CD4-positive, CD25-positive, alpha-beta regulatory T cell (primary cell): ENCODE measurements at places on chromosomes 5 and 9. TPM values are rescaled to one million over a fixed set of nuclear protein-coding genes. Genes with fewer than 3 reads are reported as not detected.

The CD72 gene
- 7.9 TPM for total RNA-seq

The MEGF10 gene
- not detected for total RNA-seq

DNA sequence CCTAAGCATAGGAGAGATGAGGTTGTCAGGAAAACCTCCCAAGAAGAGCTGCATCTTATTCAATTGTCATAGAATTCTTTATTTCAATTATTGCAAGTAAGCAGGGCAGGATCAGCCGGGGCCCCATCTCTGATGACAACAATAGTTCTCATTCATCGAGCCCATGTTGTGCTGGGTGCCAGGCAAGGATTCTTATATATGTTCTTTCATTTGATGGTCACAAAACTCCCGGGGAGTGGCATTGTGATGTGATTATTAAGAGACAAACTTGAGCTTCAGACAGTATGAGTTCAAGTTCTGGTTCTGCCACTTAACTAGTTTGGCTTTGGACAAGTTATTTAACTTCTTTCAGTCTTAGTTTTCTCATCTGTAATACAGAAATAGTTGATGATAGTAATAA lies 8.5 kb downstream of the FUBP3 start:
- no peak overlapping the region for H3K27ac ChIP-seq
- DNase-seq, result no peak
- no peaks in the 10 kb centered on the region for H3K4me1 ChIP-seq
- no peaks in the 10 kb centered on the region for H3K27me3 ChIP-seq
- H3K36me3 ChIP-seq, result peaks cover 13% of the 10 kb centered on the region

DNA sequence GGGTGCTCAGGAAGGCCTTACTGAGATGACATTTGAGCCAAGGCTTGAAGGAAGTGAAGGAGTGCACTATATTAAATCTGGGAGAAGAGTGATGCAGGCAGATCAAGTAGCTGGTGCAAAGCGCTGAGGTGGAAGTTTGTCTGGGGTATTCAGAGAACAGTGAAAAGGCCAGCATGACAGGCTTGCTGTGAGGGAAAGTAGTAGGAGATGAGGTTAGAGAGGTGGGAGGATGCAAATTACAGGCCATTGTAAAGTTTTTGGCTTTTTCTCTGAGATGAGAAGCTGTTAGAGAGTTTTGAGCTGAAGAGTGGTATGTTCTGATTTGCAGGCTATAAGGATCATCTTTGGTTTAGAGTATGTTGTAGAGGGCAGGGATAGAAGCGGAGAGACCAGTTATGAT lies 80.8 kb upstream of the GRHPR start:
- no peaks in the 10 kb centered on the region for H3K27me3 ChIP-seq
- no peak overlapping the region for H3K4me3 ChIP-seq
- H3K4me1 ChIP-seq, result no peaks in the 10 kb centered on the region
- H3K36me3 ChIP-seq, result no peaks in the 10 kb centered on the region

- H3K4me3 ChIP-seq, result no peak overlapping the region
- H3K27me3 ChIP-seq, result no peaks in the 10 kb centered on the region
- no peaks in the 10 kb centered on the region for H3K36me3 ChIP-seq
- no peak for DNase-seq
- no peaks in the 10 kb centered on the region for H3K4me1 ChIP-seq
Observed at GRCh38 chr5:159385536-159385935, 55.2 kb upstream of the IL12B start.

The ZFP2 gene
- 0.30 TPM for total RNA-seq

- H3K27me3 ChIP-seq, result peaks cover 10% of the 10 kb centered on the region
- H3K4me3 ChIP-seq, result no peak overlapping the region
- DNase-seq, result no peak
- H3K4me1 ChIP-seq, result no peaks in the 10 kb centered on the region
Observed at GRCh38 chr5:135289651-135290050, 109.4 kb downstream of the MACROH2A1 start.

The AK1 gene
- total RNA-seq, result 84.7 TPM
